Activated naive CD8-positive, alpha-beta T cell treated with anti-CD3 and anti-CD28 coated beads, Interleukin-2, amount 50 U/mL, for 24 hours (primary cell): ENCODE measurements at places on chromosomes 3 and 15.

- H3K4me3 ChIP-seq: no peak overlapping the region
- no peak overlapping the region for H3K27ac ChIP-seq
- no peak for DNase-seq
- peaks cover 20% of the 10 kb centered on the region for H3K36me3 ChIP-seq
Observed at GRCh38 chr3:113070681-113071113, 79.9 kb downstream of the GTPBP8 start.

DNA sequence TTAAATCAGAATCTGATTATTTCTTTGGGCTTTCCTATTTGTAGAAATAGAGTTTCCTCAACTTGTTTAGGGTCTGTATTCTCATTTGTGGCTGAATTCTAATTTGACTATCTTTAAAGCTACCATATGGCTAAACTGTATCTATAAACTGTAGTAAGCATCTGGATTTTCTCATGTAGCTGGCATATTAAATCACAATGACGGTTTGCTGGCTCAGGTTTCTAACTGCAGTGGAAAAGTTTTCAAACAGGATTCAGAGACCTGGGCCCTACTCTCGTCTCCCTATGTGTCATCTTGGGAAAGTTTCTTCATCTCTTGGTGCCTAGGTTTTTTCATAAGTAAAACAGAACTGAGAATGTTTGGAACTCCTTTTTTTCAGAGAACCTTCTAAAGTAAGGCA, 68.3 kb downstream of the GALK2 start:
- H3K27me3 ChIP-seq: no peaks in the 10 kb centered on the region
- no peak overlapping the region for H3K27ac ChIP-seq
- H3K36me3 ChIP-seq: peaks cover 22% of the 10 kb centered on the region
- peaks cover 10% of the 10 kb centered on the region for H3K4me1 ChIP-seq
- no peak for DNase-seq
- no peak overlapping the region for H3K4me3 ChIP-seq

DNA sequence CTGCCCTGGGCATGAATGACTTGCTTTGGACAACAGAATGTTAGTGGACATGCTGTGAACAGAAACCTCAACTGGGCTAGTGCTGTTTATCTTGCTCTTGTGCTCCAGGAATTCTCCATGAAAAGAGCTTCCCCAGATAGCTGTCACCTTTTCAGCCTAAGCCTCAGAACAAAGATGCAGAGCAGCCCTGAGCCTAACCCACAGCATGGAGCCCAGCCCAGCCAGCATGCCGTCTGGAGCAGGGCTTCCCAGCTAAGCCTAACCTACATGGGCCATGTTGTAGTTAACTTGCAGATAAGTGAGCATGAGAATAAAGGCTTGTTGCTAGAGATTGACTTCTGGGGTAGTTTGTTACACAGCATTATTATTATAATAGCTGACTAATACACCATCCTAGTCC, 48.9 kb downstream of the SCN5A start:
- no peak for DNase-seq
- peaks cover 5% of the 10 kb centered on the region for H3K27me3 ChIP-seq
- no peak overlapping the region for H3K27ac ChIP-seq
- H3K4me3 ChIP-seq: no peak overlapping the region

GRCh38 chr3:184423561-184423960, 43.7 kb downstream of the CHRD start:
- no peak for DNase-seq
- no peak overlapping the region for H3K4me3 ChIP-seq
- H3K36me3 ChIP-seq: no peaks in the 10 kb centered on the region
- H3K27ac ChIP-seq: no peak overlapping the region
- peaks cover 16% of the 10 kb centered on the region for H3K27me3 ChIP-seq

DNA sequence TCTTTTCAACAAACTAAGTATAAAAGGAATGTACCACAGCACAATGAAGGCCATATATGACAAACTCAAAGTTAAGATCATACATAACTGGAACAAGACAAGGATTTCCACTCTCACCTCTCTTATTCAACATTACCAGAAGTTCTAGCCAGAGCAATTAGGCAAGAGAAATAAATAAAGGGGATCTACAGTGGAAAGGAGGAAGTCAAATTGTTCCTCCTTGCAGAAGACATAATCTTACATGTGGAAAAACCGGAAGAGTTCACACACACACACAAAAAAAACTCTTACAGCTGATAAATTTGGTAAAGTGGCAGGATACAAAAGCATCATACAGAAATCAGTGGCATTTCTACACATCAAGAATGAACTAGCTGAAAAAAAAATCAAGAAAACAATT, 277.9 kb downstream of the MCTP2 start:
- H3K36me3 ChIP-seq: no peaks in the 10 kb centered on the region
- peaks cover 9% of the 10 kb centered on the region for H3K27me3 ChIP-seq
- no peaks in the 10 kb centered on the region for H3K4me1 ChIP-seq
- no peak overlapping the region for H3K4me3 ChIP-seq

DNA sequence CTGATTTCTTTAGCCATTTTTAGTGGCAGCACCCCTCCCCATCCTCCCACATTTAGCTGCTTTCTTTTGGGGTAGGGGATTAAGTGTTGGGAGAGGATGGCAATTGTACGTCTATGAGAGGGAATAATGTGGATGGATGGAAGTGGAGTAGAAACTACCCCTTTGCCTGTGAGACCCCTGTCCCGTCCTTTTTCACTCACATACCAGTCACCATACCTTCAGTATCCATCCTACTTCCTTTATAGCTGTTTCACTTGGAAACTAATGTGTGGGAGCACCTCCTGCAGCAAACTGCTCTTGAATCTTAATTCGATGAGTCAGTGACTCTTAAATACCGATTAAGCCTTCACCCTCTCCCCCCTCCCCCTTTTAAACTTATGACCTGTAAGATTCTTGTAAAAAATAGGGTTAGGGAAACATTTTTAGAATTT, 730 bp downstream of the SPRED1 start:
- peaks cover 22% of the 10 kb centered on the region for H3K27me3 ChIP-seq
- peak; percentile 2 for DNase-seq
- H3K4me3 ChIP-seq: peak overlapping the region; percentile 87
- H3K36me3 ChIP-seq: no peaks in the 10 kb centered on the region
- H3K4me1 ChIP-seq: peaks cover 27% of the 10 kb centered on the region
- peak overlapping the region; percentile 73 for H3K27ac ChIP-seq

GRCh38 chr3:154852515-154852914, 227.6 kb upstream of the MME start:
- no peak for DNase-seq
- no peaks in the 10 kb centered on the region for H3K4me1 ChIP-seq
- H3K36me3 ChIP-seq: no peaks in the 10 kb centered on the region
- no peaks in the 10 kb centered on the region for H3K27me3 ChIP-seq

- H3K4me3 ChIP-seq: no peak overlapping the region
- H3K36me3 ChIP-seq: no peaks in the 10 kb centered on the region
- H3K27ac ChIP-seq: no peak overlapping the region
- H3K4me1 ChIP-seq: peaks cover 10% of the 10 kb centered on the region
Observed at GRCh38 chr3:45858809-45859543, 17.1 kb upstream of the LZTFL1 start.

DNA sequence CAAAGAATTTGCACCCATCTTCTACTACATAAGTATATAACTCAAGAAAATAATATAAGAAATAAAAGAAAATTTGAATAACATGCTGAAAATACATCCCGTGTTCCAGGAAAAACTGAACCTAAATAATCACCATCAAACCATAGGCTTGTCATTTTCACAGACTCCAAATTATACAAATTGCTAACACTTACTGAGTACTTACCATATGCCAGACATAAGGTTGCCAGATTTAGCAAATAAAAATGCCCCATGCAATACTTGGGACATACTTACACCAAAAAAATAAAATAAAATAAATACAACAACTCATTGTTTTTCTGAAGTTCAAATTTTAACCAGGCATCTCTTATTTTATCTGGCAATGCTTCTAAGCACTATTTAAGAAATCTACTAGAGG, 760.4 kb upstream of the SEMA6D start:
- DNase-seq: no peak
- no peaks in the 10 kb centered on the region for H3K27me3 ChIP-seq
- no peak overlapping the region for H3K27ac ChIP-seq
- no peaks in the 10 kb centered on the region for H3K4me1 ChIP-seq
- H3K36me3 ChIP-seq: no peaks in the 10 kb centered on the region

DNA sequence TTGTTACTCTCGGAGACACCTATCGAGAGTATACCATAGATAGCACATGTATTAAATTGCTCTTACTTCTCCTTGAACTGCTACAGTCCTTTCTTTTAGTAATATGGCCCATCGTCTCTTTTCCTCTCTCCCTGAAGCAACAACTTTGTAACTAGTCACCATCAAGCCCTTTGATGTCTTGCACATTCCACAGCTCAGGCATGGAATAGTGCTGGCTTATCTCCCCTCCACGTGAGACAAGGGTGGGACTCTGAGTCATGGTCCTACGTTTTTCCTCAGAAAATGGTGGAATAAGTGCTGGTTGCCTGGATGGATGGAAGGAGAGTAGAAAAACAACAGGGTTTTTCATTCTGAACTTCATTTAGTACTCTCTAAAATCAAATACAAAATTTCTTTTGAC, 163.3 kb upstream of the MBNL1 start:
- no peak overlapping the region for H3K4me3 ChIP-seq
- H3K4me1 ChIP-seq: peaks cover 2% of the 10 kb centered on the region
- DNase-seq: no peak
- no peaks in the 10 kb centered on the region for H3K36me3 ChIP-seq

GRCh38 chr3:112605285-112605684, 35.7 kb downstream of the CCDC80 start:
- no peak overlapping the region for H3K4me3 ChIP-seq
- H3K27ac ChIP-seq: no peak overlapping the region

- peaks cover 4% of the 10 kb centered on the region for H3K4me1 ChIP-seq
- H3K27ac ChIP-seq: no peak overlapping the region
- H3K27me3 ChIP-seq: no peaks in the 10 kb centered on the region
- DNase-seq: no peak
Observed at GRCh38 chr3:113283306-113283705, 71.9 kb downstream of the BOC start.

- H3K36me3 ChIP-seq: peaks cover 20% of the 10 kb centered on the region
- H3K4me3 ChIP-seq: peak overlapping the region; percentile 75
- DNase-seq: peak; percentile 25
- H3K27me3 ChIP-seq: no peaks in the 10 kb centered on the region
Observed at GRCh38 chr3:141485641-141486495, 959 bp upstream of the RASA2 start.

- H3K27me3 ChIP-seq: peaks cover 4% of the 10 kb centered on the region
- peak overlapping the region; percentile 14 for H3K27ac ChIP-seq
- peak overlapping the region; percentile 48 for H3K4me3 ChIP-seq
- H3K4me1 ChIP-seq: peaks cover 33% of the 10 kb centered on the region
Observed at GRCh38 chr15:41483519-41483918, 10.2 kb upstream of the ITPKA start.

GRCh38 chr15:52082197-52083036, 30.2 kb downstream of the BCL2L10 start:
- H3K27me3 ChIP-seq: peaks cover 2% of the 10 kb centered on the region
- DNase-seq: no peak
- H3K4me3 ChIP-seq: no peak overlapping the region
- H3K27ac ChIP-seq: no peak overlapping the region

- H3K27ac ChIP-seq: peak overlapping the region; percentile 60
- peak overlapping the region; percentile 67 for H3K4me3 ChIP-seq
- peak; percentile 50 for DNase-seq
- no peaks in the 10 kb centered on the region for H3K36me3 ChIP-seq
- peaks cover 68% of the 10 kb centered on the region for H3K4me1 ChIP-seq
- peaks cover 7% of the 10 kb centered on the region for H3K27me3 ChIP-seq
Observed at GRCh38 chr15:91853948-91854638, 585 bp downstream of the SLCO3A1 start.

GRCh38 chr3:32759342-32759741, 58.5 kb upstream of the TRIM71 start:
- no peak overlapping the region for H3K4me3 ChIP-seq
- peaks cover 22% of the 10 kb centered on the region for H3K36me3 ChIP-seq
- no peak for DNase-seq

DNA sequence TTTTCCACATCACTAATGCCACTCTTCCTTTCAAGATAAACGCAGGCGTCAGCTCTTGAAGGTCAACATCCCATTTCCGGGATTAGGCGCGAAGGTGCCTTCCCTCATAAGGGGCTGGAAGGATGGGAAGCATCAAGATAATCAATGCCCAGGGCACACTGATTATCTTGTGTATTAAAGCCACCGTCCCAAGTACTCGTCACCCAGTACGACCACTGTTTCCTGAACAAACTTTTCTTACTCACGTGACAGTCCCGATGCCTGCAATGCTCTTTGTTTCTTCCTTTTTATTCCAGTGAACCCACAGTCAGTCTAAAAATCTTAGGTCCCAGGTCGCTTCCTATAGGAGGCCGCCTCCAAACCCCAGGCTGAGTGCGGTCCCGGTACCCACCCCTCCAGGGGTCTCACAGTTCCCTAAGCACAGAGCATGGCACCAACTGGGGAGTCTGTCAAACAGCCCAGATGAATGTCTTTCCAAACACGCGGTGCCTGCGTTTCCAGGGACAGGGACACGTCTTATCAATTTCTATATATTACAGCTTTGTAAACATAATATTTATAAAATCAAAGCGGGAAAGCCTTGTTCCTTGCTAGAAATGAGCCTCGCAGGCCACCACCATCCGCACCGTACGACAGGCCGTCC, 589 bp downstream of the ANAPC13 start:
- H3K4me3 ChIP-seq: peak overlapping the region; percentile 94
- peak overlapping the region; percentile 97 for H3K27ac ChIP-seq
- no peaks in the 10 kb centered on the region for H3K27me3 ChIP-seq

DNA sequence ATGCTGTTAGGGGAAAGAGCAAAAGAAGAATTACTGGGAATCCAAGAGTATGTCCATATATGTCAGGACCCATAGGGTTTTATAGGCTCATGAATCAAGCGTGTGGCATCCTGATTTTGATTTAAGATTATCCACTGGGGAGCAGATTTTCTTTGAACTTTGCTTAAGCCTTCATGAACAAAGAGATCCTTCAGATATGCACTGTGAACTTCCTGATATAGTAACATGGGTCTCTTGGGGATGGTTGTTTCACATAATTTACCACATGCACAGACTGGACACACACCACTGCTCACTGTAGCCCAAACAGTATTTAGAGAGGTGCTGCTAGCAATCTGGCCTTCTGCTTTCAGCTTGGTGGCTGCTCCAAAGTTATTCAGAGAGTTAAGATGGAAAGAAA, 200.9 kb upstream of the ZPLD1 start:
- H3K4me3 ChIP-seq: no peak overlapping the region
- no peaks in the 10 kb centered on the region for H3K27me3 ChIP-seq
- no peak for DNase-seq
- H3K36me3 ChIP-seq: no peaks in the 10 kb centered on the region
- H3K4me1 ChIP-seq: peaks cover 2% of the 10 kb centered on the region
- H3K27ac ChIP-seq: no peak overlapping the region

- no peaks in the 10 kb centered on the region for H3K27me3 ChIP-seq
- no peak overlapping the region for H3K27ac ChIP-seq
- H3K4me3 ChIP-seq: no peak overlapping the region
- H3K36me3 ChIP-seq: peaks cover 83% of the 10 kb centered on the region
Observed at GRCh38 chr3:70989174-70989573, 594.4 kb downstream of the FOXP1 start.

- peaks cover 17% of the 10 kb centered on the region for H3K27me3 ChIP-seq
- H3K36me3 ChIP-seq: no peaks in the 10 kb centered on the region
- no peak for DNase-seq
- no peak overlapping the region for H3K27ac ChIP-seq
- H3K4me3 ChIP-seq: no peak overlapping the region
Observed at GRCh38 chr3:190108804-190109203, 11.9 kb downstream of the P3H2 start.

- no peaks in the 10 kb centered on the region for H3K36me3 ChIP-seq
- H3K4me3 ChIP-seq: no peak overlapping the region
- no peaks in the 10 kb centered on the region for H3K4me1 ChIP-seq
- H3K27me3 ChIP-seq: peaks cover 44% of the 10 kb centered on the region
- peak; percentile 3 for DNase-seq
Observed at GRCh38 chr3:62876064-62876463, 848 bp upstream of the CADPS start.
